ENCODE measurements at places on chromosomes 6 and 20.

DNA sequence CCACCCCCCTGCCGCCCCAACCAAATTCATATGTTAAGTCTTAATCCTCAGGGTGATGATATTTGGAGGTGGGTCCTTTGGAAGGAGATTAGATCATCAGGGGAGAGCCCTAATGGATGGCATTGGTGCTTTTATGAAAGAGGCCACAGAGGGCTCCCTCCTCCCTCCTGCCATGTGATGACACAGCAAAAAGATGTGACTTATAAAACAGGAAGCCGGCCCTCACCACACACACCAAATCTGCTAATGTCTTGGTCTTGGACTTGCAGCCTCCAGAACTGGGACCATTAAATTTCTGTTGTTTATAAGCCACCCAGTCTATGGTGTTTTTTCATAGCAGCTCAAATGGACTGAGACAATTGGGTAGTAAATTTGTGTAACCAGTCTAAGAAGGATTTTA is 176.3 kb downstream of the ADGRG6 start:
- peak; percentile 46 for DNase-seq

- DNase-seq: no peak
Measured at GRCh38 chr6:20334334-20334733, 67.3 kb upstream of the E2F3 start.

- DNase-seq: no peak
Measured at GRCh38 chr20:47991875-47992488, 206.7 kb upstream of the SULF2 start.

DNA sequence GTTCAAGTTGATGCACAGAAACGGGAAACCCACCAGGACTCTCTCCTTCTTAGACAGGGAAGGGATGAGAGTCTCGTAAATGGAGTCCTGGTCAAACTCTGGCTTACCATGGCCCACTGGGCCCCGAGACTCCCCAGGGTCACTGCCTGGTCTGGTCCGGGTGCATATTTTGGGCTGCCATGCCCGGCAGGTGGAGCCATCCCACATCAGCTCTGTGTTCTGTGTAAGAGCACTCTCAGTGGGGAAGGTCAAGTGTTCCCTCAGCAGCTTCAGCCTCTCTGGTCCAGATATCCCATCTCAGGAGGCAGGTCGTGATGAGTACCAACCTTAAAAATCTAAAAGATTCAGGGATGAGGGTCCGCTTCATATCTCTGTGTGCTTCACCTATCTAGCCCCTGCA is 138.8 kb downstream of the EDN3 start:
- DNase-seq: no peak

DNA sequence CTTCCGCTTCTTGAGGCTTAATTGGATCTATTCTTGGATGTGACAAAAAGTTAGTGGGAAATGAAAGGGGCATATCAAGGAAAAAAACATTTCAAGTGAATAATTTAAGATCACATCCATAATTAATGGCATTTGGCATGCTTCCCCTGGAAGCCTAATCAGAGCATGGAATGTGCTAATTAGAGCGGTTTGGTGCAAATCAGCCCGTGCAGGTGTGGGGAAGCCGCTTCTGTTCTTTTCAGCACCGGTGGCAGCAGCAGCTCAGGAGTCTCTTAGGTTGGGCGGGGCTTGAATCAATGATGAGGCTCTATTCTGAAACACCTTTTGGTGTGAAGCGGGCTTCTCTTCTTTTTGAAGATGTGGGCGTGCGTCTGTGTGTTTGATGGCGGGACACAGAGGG is 301.2 kb downstream of the LRFN2 start:
- no peak for DNase-seq

- no peak for DNase-seq
Measured at GRCh38 chr20:15596220-15596890, 976.9 kb downstream of the KIF16B start.

- DNase-seq: no peak
Measured at GRCh38 chr6:43989581-43990146, 137.6 kb downstream of the MRPL14 start.

DNA sequence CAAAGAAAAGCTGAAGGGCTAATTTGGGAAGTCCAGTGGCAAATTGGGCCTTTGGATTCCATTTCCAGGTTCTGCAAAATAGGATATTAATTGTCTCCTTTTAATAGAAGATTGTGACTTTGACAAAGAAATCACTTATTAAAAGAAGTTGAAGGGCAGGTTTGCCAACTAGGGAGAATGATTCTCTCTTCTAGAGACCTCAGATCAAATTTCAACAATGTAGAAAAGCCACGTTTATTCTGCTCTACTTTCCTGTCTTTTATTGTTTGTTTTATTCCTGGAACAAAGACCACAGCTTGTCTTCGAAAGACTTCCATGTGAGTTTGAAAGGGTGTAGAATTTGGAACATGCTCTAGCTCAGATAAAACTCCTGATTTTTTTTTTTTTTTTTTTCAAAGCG is 65.5 kb upstream of the PRL start:
- no peak for DNase-seq

GRCh38 chr6:158324136-158324535 is 11.9 kb downstream of the TULP4 start:
- no peak for DNase-seq

DNA sequence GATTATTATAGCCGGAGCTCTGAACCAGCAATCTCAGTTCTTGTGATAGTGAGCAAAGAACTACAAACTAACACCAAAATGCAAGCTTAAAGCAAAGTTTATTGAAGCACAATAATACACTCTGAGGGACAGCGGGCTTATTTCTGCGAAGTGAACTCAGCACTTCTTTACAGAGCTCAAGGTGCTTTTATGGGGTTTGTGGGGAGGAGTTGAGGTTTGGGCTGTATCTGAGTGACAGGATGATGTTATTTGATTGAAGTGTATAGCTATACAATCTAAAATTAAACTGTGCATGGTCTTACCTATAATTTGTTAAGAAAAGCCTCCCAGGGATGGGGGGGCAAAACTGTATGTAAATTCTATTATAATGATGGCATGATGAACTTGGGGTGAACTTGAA is 1.0 kb upstream of the HFE start:
- DNase-seq: no peak

DNA sequence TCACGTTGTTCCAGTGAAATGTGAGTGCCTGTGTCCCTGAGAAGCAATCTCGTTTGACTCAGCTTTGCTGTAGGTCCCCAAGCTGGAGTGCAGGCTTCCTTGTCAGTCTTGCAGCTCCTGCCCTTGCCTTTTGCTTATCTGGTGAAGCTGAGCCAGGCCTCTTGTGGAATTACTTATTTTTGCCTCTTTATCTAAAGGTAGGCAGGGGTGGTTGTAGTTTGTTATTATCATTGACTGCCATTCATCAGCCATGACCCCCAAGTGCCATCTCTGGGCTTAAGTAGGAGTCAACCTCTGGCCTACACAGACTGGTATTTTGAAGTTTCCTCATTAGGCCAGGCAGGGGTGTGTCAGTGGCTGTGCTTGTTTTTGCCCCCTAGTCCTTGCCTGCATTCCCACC is 2.1 kb downstream of the TMEM14B start:
- DNase-seq: no peak

- no peak for DNase-seq
Measured at GRCh38 chr6:147900247-147900830, 391.8 kb downstream of the SAMD5 start.

GRCh38 chr20:61765871-61766654 is 299.6 kb downstream of the TAF4 start:
- DNase-seq: no peak

DNA sequence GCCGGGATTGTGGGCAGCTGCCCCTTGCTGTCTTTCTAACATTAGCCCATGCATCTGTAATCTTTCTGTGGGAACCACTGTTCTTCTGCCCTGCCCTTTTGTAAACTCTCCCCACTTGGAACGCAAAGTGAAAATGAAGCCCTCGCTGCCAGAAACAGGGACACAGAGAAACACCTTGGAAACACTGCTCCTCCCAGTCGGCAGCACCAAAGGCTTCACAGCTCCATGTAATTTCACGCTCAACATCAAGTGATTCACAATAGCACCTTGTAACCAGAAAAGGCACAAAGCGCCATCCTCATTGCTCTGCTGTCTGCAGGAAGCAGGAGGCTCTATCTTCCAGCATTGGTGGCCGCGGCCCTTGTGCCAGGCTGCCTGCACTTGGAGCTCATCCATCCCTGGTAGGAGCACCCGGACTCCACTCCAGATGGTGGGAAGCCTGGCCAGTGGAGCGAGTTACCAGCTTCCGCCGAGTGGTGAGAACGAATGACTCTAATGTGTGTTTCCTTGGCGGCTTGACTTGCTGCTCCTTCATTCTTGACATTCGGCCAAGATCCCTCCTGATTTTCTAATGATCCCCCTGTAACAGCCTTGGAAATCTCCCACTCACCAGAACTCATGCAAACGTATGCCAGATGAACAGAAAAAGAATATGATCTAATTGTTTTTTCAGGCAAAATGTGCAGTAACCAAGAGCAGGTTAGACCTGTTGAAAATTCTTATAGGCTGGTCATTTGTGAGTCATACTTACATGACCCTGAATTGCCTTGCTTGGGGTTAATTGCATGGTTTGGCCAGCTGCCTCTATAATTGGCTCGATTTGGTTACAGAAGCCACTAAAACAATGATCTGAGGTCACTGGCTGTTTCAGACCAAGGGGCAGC is 169.1 kb upstream of the CDYL start:
- no peak for DNase-seq

GRCh38 chr6:148720406-148720805 is 26.4 kb upstream of the UST start:
- no peak for DNase-seq

DNA sequence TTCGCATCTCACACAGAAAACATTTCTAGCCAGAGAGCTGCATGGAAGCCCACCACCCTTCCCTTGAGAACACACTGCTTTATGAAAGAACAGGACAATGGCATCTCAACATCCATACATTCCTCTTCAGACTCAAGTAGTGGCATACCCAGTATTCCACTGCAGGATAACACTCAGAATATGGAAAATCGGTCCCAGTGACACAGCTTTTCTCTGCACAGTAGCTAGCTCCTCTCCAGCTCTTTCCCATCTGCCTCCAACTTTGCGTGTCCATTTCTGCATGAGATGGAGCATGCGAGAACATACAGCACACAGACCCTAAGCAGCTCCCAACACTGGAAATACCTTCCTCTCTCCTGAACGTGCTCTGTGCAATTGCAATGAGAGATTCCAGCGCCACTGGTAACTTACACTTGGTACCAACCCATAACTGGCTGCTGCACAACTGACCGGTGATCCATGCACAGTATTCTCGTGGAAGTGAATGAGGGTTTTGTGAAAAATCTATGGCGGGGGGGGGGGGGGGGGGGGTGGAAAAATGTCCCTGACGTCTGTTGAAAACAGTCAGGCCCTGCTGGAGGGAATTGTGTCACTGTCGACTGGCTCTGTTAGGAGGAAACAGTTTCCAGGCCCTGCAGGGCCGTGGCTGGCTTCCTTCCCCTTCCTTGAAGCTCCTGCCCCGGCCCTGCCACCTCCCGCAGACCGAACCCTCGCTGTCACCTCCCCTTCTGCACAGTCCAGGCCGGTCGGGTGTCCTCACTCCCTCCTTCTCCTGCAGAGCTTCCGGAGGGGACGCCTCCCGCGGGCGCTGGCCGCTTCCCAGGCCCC is 265.9 kb upstream of the QKI start:
- no peak for DNase-seq

DNA sequence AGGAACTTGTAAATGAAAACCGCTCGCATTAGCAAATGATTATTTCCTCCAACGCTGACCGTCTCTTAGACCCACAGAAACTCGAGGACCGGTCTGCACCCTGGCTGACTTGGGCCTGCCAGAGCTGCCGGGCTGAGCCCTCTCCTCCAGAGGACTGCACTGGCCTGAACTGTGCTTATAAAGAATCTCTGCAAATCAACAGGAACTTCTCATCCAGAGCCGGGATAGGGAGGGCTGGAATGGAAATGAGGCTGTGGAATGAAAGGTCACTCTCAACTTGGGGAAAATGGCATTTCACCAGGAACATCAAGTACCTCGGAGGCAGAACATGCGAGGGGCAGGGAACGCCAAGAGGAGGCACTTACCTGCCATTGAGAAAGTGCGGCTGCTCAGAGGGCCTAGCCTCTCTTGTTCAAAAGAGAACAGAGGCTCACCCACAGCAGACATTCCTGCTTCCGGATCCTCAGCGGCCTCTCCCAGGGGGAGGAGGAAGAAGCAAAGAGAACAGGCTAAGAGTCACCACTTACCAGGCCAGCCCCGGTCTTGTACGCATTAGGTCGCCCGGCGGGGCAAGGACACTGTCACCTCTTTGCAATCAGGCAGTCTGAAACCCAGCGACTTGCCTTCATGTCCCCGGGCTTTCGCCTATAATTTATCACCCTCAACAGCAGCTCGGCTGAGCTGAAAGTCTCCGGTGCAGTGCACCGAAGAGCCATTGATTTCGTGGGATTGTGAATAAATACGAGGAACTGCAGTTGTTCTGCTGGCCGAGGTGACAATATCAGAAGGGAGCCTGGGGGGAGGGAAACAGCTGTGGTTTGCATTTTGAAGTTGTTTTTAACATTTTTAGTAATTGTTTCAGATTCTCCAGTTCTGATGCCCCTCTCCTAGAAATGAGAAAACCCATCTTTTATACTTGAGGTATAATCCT is 37.6 kb downstream of the ZMYND8 start:
- DNase-seq: no peak

GRCh38 chr6:42158011-42158410 is 15.2 kb upstream of the GUCA1A start:
- DNase-seq: no peak

DNA sequence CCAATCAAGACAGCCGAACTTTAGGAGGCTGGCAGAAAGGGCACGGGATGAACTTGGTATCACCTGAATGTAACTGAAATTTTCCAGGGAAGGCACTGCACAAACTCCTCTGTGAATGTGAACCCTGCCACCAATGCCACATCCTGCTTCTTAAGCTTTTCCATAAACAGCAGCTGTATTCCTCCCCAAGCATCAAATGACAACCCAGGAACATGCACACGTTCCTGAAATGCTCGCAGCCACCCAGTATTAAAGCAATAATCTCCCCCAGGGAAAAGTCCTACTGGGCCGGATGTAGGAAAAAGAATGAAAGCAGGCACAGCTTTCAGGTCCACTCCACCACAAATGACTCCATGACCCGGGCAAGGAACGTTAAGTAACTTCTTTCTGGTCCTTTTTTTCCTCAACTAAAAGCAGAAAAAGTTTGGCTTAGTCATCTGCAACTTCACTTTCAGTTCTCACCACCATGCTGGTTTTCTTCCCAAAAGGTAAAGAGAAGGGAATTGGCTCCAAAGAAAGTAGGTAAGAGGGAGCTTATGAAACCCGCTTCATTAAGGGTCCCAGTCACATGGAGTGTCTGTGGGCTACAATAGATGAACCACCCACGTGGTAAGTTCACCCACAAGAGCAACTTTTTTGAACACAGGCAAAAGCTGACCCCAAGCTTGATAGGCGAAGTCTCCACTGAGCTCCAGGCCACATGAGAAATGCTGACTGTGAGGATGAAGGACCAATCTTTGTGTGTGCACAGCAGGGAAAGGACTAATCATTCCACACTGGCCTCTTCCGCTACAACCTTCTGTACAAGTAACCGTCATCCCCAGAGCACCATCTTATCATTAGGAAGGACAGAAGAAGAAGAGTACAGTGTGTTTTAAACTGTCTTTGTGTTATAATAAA is 90.1 kb downstream of the HIVEP2 start:
- no peak for DNase-seq

DNA sequence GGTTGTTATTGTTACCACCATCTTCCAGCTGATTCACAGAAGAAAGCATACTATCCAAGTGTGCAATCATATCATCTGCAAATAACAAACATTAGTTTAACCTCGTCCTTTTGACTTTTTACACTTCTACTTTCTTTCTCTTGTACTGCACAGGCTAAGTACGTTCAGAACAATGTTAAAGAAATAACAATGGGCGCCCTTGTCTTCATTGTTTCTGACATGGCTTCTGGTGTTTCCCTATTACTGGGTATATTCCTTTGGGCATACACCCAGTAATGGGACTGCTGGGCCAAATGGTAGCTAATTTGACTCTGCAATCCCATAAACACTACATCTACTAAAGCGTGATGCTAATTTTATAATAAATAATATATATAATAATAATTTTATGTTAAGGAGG is 146.7 kb downstream of the GJA10 start:
- no peak for DNase-seq
